ENCODE measurements at places on chromosomes 12 and 14.

GRCh38 chr12:71303199-71303598 lies 136.4 kb upstream of the LGR5 start:
- no peak for DNase-seq

- no peak for DNase-seq
These were observed 90.8 kb downstream of the PRKAB1 start for GRCh38 chr12:119758722-119759121.

DNA sequence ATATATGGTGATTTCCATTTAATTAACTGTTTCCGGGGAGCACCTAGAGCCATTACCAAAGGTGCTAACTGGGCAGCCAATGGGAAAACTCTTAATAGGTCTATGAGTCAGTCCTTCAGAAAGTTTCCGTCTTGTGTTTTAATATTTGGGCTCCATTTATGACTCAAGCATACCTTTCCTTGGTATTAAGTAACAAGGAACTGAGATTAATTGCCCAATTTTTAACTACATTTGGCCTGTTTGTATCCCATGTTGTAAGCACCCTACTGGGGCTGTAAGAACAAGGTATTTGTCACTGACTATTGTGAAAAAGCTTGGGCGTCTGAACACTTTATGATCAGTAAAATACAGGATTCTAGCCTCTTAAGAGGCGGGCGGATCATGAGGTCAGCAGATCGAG lies 62.8 kb upstream of the FOXN3 start:
- no peak for DNase-seq

GRCh38 chr12:121538699-121539061 lies 42.1 kb downstream of the KDM2B start:
- DNase-seq = peak; percentile 22

GRCh38 chr12:116969615-116970585 lies 59.1 kb downstream of the FBXW8 start:
- DNase-seq = no peak

DNA sequence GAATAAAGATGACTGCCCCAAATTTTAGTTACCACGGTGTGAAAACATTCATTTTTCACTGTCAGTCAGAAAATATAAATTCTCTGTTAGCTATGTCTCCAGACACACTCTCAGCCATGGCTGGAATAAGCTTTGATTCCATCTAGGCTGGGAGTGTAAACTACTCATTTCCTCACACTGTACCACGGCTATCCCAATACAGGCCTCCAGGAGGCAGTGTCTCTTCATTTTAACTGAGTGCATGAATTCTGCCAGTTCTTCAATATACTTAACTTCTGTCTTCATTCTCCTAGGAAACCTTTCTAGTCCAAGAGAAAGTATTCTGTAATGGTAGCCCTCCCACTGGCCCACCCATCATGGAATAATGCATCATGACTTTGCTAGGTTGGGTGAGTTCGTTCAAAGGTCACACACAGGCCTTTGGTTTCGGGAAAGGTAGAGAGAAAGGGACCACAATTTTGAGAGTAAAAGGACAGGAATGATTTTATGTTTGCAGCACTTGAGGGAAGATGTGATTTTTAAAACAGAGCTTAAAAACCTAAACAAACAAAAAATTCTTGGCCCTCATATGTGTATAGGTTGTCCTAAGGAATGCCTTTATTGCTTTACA lies 381.1 kb downstream of the SEC23A start:
- DNase-seq = peak; percentile 57

- peak; percentile 11 for DNase-seq
These were observed 4.8 kb upstream of the LMNTD1 start for GRCh38 chr12:25557830-25558436.

DNA sequence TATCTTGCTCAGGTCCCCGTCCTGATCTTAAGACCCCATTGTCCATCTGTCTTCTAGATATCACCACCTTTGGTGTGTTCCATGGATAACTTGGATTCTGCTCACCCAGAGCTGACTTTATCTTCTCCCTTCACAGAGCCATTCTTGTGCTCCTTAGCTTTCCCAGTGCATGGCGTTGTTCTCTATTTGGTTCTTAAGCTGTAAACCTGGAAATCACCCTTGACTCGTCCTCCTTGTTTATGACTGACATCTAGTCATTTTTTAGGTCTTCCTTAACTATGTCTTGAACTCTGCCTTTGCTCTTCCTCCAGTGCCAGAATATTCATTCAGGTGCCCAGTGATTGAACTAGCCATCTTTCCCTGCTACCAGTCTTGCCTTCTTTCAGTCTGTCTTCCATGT lies 11.7 kb downstream of the STK38L start:
- DNase-seq = no peak

DNA sequence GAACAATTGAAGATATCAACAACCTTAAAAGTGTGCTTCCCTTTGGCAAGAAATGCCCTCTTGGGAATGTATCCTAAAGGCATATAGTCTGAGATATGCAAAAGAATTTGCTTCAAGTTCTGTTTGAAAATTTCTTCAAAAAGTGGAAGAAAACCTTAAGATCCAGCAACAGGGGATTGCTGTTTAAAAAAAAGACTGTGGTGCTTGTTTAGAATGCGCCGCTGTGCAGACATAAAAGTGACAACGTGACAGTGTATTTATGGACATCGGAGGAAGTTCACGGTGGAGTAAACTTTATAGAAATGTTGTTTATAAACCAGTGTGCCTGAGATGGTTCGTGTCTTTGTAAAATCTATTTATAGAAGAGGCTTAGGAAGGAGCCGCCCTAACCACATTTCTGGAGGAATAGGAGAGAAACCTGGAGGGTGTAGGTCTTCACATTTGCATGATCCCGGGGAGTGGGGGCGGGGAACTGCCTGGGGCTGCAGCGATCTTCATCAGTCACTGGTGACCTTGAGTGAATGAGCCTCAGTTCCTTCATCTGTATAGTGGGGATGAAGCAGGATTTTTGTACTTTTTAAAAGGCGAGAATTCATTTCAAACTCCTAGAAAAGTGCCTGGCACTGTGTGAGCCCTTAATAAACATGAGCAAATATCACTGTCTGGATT lies 27.5 kb downstream of the ADGRD1 start:
- DNase-seq = peak; percentile 28

DNA sequence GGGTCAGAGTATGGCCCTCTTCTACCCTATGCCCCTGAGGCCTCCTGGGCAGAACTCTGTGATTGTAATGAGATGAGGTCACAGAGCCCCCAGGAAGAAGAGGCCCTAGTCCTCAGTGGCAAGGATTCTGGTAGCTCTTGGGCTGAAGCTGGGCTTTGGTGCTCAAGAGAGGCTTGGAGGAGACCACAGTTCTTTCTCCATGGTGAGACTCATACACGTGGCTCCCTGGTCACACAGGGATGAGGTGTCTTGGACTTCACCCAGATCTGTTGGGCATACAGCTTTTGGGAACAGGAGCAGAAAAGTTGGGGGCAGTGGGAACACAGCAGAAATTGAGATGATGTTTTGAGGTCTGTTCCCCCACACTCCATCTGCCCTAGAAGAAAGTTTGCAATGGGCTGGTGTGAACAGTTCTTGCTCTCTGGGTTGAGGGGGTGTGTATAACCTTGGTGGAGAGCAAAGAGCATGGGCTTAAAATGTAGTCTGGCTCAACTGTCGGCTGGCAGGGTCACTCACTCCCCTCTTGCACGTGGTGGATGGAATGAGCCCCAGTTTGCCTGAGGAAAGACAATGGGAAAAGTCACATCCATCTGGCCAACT lies at the start of gene KRT86:
Gene KRT86, plus strand, starts transcription at position 125 of the 600 bp plus-strand sequence. CDS start 27,272 bp downstream, outside the sequence.
- no peak for DNase-seq

DNA sequence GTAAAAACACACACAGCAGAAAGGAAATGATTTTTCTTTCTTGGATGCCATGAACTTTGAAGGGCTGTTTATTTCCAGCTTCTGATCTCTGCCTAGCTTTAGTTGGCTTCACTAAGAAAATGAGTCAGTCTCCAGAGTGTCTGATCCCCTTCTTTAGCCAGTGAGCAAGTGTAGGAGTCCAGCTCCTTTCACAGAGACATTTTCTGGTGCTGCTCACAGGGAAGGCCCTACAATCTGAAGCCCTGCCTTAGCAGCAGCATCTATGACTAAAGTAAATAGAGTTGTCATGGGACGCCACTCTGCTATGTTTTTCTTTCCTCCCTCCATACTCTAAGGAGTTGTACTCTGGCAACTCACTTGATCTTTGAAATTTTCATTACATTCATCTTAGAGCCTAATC lies 103.5 kb downstream of the RPAP3 start:
- no peak for DNase-seq

DNA sequence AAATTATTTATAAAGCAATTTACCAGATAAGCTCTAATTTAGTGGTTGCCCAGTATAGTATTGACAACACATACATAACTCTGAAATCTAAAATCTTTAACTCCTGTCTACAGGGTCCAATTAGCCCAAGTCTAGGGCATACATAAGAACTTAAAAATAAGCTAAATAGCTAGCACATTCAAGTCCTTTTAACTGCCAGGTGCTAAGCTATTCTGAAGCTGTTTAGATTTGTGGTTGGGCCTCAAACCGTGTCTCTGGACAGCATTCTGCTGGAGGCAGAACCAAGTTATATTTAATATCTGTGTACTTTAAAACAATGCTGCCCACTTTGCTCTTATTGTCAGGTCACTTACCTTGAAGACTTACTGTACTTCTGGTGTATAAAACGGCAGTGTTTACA lies 19.0 kb downstream of the RPS6KA5 start:
- DNase-seq = no peak

DNA sequence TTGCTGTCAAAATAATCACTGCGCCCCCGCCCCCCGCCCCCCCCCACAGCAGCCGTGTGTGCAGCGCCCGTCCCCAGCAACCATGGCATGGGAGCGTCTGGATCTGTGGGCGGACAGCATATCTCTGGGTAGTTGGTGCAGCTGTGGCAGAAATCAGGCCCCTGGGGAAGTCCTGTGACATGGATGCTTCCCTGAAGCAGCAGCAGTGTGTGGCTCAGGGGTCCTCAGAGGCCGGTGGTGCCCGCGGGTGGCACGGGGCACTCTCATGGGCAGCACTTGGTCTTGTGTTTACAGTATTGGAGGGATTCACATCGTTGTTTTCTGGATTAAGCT lies 19.2 kb downstream of the XRCC3 start:
- DNase-seq = no peak

- DNase-seq = no peak
These were observed 277.5 kb downstream of the RASSF9 start for GRCh38 chr12:85558684-85559083.

DNA sequence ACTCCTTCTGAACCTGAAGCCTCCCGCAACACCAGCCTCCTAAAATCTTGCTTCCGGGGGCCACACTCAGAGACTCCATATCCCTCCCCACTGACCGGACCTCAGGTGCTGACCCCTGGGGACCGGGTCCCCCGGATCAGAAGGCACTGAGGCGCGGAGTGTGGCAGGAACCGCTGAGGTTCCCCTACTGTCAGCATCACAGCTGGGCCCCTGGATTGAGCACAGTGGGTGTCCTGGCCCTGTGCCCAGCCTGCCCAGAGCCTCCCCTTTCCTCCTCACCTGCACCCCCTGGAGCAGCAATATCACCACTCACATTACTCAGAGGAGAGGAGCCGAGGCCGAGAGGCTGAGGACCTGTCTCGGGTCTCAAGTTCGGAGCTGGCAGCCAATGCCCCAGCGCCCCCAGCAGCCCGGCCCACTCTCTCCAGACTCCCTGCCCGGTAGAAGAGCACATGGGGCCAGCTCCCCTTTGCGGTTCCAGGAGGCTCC lies 101.2 kb upstream of the EIF5 start:
- no peak for DNase-seq

DNA sequence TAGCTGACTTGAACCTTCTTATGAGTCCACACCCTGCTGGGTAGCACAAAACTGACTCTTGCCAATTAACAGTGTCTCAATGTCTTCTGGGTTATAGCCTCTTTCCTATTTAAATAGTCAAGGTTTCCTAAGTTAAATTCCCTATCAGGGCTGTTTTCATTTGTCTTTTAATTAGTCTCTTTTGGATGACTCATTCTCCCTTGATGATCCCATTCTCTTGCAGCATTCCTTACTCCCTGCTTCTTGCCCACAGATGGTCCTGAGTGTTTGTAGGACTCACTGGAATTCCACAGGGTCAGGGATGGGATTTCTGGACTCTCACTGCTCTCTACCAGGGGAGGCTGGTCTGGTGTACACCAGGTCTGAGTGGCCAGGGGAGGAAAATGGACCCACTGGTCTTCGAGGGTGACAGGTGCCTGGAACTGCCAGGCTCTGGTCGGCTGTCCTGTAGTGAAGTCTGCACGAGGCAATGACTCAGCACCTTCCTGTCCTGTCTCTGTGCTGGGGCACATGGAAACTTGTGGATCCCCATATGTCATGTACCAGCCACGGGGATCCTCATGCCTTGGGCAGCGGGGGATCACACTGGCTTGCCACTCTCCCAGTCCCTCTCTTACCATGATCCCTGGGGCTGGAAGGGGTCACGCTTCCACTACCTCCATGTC lies 236.5 kb upstream of the PELI2 start:
- DNase-seq = no peak

GRCh38 chr14:66152302-66152701 lies 333.9 kb upstream of the CCDC196 start:
- DNase-seq = no peak

DNA sequence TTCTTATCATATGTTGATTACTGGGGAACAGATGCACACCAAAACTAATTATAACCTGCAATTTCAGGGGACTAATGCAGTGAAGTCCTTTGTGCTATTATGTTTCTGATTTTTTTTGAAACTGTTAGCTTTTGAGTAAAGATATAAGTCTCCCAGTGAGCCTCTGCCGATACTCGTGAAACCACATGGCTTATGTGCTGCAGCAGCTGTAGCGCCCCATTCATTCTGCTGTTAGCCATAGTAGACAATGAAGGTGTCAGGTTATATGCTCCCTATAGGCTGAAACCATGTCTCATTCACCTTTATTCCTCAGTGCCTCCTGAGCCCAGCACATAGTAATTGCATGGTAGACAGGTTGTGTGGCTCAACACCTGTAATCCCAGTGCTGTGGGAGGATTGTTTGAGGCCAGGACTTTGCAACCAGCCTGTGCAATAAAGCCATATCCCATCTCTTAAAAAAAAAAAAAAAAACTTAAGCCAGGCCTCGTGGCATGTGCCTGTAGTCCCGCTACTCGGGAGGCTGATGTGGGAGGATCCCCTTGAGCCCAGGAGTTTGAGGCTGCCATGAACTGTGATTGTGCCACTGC lies 25.0 kb downstream of the GOLGA5 start:
- no peak for DNase-seq

DNA sequence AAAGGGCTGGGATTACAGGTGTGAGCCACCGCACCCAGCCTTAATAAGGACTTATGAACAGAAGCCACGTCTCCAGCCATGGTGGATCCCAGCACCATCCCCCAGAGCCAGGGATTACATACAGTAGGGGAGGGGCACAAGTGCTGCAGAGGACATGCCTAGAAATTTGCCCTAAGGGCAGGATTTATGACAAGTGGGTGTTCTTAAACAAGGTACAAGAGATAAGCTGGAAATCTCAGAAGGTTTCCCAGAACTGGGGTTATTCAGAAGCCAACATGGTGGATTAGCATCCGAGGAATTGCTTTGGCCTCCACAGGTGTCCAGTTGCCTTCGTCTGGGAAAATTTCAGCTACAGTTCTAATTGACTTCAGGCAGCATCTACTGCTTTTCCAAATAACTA lies 114.4 kb upstream of the EGLN3 start:
- no peak for DNase-seq

GRCh38 chr12:77070382-77070781 lies 5.0 kb upstream of the E2F7 start:
- DNase-seq = no peak

GRCh38 chr12:21892341-21892740 lies 48.9 kb downstream of the ABCC9 start:
- DNase-seq = no peak
